ENCODE measurements at places on chromosomes 4 and X.

DNA sequence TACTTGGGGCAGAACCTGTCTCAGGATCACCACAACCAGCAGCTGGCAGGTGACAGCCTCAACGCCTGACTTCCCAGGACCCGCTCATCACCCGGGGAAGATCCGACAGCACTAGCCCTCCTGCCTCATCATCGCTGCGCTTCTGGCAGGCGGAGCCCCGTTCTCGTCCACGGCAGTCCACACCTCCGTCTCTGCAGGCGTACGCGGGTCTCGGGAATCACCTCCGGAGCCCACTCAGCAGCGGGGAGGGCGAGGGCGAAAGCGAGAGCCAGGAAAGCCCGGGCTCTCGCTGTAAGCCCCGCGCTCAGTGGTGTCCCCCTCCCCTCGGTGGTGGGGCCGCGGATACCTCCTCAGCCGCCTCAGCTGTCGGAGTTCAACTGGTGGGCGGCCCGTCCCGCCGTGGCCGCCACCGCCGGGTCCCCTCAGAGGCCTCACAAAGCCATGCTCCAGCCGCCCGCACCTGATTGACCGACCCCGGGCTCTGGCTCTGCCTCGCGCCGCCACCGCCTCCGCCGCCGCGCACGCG, 518 bp upstream of the CNKSR2 start:
- DNase-seq, result no peak

DNA sequence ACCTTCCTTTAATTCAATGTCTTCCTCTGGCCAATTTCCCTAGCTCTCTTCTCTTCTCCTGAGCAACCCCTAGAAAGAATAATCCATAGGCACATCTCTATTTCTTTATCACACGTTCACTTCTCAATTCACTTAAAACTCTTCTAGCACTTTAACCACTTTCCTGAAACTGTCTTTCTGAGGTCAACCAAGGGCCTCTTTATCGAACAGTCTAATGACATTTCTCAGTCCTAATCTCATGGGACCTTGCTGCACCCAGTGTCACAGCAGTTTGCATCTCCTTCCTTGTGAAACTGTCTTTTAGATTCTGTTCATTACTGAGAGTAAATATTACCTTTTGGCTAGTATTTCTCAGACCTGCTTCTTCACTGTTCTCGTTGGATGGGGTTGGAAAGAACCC, 285.3 kb upstream of the RASGEF1B start:
- no peak for DNase-seq

DNA sequence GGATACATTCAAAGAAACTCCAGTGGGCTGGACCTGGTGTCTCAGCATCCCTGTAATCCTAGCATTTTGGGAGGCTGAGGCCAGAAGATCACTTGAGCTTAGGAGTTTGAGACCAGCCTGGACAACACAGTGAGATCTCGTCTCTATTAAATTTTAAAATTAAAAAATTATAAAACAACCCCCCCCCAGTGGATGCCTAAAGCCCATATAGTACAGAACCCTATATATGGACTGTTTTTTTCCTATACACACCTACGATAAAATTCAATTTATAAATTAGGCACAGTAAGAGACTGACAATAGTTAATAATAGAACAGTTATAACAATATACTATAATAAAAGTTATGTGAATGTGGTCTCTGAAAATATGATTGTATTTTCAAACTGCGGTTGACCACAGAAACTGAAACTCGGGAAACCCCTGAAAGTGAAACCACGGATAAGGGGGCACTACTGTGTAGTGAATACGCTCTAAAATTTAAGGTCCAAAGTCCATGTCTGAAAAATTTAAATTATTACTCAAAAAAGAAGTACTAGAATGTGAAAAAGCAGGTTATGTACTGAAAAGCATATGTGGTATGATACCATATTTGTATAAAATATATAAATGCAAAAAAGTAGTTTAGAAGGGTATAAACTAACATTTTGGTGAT, 2.0 kb downstream of the SMIM14 start:
- no peak for DNase-seq

GRCh38 chr4:151045907-151046306, 30.8 kb upstream of the LRBA start:
- no peak for DNase-seq

DNA sequence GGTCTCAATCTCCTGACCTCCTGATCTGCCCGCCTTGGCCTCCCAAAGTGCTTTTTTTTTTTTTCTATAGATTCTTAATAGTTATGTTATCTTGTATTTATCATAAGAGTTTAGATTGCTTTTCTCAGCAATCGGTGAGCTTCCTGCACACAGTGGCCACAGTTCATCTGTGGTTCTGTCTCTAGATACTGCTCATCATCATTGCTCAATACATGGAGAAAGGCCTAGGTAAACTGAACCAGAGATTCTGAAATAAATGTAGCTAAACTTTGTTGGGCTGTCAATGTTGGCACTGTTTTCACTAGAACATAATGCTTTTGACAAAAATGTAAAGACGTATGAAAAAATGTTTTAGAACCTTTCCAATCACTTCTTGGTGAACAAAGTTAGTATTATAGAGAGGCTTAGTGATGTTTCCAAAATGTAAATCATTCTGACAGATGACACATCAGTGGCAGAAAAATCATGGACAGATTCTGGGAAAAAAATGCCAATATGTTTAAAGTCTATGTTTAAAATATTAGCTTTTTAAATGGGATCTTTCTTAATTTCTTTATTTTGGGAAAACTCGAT, 50.0 kb upstream of the LIMCH1 start:
- no peak for DNase-seq

DNA sequence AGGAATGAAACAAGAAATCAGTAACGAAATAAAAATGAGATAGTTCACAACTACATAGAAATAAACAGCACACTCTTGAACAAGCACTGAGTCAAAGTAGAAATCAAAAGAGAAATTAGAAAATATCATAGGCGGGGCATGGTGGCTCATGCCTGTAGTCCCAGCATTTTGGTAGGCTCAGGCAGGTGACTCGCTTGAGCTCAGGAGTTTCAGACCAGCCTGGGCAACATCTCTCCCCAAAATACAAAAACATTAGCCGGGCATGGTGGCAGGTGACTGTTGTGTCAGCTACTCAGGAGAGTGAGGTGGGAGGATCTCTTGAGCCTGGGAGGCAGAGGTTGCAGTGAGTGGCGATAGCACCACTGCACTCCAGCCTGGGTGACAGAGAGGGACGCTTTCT, 714.4 kb downstream of the GLUD2 start:
- DNase-seq, result no peak

- no peak for DNase-seq
Observed at GRCh38 chr4:23268072-23268771, 575.5 kb downstream of the GBA3 start.

- DNase-seq, result no peak
Observed at GRCh38 chrX:136467303-136467702, 20.4 kb upstream of the BRS3 start.

DNA sequence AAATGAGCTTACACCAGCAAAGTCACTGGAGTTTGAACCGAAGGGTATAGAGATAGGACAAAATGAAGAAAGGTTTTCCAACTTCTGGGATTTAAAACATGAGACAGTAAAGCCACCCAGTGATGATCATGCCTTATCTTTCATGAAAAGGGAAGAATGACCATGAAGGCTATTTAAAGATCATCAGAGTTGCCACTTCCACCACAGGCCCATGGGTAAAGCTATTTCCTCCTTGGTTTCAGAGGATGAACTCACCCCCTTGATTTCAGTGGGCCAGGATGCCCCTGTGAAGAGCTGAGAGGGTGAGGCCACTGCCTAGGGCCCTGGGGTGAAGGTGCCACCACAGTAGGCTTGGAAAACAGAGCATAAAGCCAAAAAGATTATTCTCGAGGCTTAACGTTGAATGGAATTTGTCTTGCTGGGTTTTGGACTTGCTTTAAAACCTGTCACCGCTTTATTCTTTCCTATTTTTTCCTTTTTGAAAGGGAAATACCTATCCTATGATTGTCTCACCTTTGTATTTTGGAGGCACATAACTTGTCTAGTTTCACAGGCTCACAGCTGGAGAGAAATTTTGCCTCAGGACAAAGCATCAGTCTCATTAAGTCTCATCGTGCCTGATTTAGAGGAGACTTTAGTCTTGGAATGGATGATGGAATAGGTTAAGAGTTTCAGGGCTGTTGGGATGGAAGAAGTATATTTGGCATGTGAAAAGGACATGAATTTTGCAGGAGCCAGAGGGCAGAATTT, 254.0 kb downstream of the SNCA start:
- DNase-seq, result no peak

DNA sequence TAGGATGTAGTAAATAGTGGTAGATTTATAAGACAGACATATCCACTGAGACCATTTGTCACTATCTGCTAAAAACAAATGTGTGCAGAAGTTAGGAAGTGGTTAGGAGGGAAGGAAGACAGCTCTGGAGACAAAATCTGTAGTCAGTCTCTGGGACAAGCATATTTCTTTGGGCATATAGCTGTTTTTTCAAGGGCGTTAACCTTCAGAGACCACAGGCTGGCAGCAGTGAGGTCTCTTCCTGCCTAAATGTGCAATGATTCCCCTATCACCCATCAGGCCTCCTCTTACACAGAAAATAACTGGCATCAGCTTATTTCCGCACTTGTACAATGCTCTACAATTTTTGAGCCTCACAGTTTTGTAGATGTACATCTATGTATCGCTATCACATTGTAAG, 6.5 kb downstream of the TMEM150C start:
- no peak for DNase-seq

- no peak for DNase-seq
Observed at GRCh38 chrX:3320471-3321046, 25.9 kb downstream of the MXRA5 start.

DNA sequence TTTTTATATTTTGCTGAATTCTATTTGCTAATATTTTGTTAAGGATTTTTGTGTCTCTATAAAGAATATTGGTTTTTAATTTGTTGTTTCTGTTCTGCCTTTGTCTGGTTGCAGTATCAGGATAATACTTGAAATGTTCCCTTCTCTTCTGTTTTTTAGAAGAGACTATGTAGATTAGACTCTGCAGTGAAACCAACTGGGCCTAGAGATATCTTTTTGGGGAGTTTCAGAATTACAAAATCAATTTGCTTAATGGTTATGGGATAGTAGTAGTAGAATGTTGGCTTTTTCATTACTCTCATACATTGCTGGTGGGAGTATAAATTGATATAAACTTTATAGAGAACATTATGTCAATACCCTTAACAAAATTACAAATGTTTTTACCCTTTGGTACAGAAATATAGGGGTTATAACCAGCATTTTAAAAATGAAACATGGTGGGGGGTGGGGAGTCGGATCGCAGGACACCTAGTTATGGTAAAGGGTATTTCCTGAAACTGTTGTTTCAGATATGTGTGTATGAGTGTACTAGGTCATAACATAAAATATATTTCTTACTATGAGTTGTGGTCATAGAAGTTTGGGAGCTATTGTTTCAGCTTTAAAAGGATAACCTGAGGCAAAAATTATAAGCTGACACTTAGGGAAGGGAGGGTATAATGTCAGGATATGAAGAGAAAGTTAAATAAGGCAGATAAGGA, 29.0 kb downstream of the CLOCK start:
- DNase-seq, result no peak

DNA sequence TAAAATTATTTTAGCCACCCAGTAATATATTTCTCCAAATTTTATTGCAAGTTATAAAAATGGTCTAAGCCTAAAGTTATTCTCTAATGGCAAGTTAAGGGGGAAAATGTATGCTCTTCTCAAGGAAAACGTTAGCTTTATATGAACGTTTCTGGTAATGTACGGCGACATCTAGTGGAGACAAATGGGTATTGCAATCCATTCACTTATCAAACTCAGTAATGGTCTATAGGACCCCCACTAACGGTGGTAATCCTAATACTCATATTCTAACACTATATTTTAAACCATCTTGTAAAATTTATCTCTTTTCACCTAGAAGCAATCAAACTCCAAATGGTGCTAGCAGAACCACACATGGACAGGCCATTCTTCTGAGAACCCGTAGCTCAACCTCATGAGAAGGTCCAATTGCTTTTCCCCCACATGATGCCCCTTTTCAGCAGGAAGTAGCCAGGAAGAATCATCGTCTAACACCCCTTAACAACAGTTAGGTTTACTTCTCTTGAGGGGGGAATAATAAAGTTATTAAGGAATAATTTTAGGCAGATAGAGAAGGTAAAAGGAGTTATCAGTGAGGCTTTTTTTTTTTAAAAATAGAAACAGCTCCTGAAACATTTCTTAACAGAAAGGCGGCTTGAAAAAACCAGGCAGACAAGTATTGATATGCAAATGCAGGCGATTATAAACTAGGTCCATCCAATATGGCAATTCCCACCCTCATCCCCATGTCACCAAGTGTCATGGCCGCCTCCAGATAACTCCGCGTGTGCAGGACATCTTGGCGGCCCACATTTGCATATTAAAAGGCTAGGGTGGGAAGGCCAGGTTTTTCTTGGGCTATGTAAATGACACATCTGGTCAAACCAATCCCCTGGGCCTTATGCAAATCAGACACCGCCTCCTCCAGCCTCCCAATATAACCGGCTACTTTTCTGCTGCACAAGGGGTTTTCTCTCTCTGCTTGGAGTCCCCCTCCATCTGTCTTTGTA, 35.0 kb downstream of the NUDT11 start:
- DNase-seq, result no peak

GRCh38 chr4:147864607-147865006, 132.7 kb downstream of the ARHGAP10 start:
- DNase-seq, result no peak

- DNase-seq, result no peak
Observed at GRCh38 chr4:128354205-128354821, 66.7 kb upstream of the PGRMC2 start.

- no peak for DNase-seq
Observed at GRCh38 chr4:165700855-165701254, 172.2 kb upstream of the TLL1 start.

GRCh38 chr4:170671171-170671570, 581.4 kb upstream of the AADAT start:
- DNase-seq, result no peak

GRCh38 chr4:5823542-5824211, 69.2 kb downstream of the CRMP1 start:
- no peak for DNase-seq

- no peak for DNase-seq
Observed at GRCh38 chrX:54419559-54420302, 20.5 kb upstream of the TSR2 start.

DNA sequence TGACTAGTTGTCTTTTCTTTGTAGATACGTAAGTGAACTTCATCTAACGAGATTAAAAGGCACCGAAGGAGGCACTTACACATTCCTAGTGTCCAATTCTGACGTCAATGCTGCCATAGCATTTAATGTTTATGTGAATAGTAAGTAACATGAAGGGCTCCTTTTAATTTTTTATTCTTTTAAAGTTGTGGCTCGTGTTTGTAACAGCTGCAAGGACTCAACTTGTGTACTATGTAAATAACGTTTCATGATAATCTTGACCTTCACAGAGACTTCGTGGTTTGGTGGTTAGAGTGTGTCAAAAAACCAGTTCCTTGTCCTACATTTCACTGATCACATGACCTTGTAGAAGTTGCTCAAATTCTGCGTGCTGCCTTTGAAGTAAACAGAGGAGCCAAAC, 51.6 kb downstream of the KIT start:
- no peak for DNase-seq

GRCh38 chr4:186024637-186025407, 44.1 kb upstream of the TLR3 start:
- DNase-seq, result no peak
